Cardiac muscle cell (in vitro differentiated cells and primary cell): ENCODE measurements at places on chromosomes 13 and 19.

- no peak for DNase-seq
Measured at GRCh38 chr13:36356058-36356457, 9.9 kb upstream of the SPART start.

DNA sequence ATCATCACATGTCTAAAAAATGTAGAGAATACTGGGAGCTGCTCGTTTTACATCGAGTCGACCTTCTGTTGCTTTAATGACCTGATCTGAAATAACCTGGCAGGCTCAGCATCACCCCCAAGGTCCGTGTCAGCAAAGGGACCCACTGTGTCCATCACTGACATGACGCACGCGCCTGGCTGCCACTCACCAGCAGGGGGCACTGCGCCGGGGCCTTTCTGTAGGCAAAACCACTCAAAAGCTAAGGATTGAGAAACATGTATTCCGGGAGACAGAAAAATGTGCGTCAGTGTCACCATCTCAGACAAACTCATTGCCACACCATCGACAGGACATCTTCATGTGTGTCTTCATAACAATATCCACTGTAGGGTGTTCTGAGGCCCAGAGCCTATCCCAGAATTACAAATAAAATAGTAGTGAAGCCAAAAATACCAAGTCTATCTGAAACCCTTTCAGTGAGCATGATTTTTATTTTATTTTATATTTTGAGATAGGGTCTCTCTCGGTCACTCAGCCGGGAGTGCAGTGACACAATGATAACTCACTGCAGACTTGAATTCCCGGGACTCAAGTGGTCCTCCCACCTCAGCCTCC lies 130.3 kb upstream of the LSM14A start:
- peak; percentile 63 for DNase-seq

DNA sequence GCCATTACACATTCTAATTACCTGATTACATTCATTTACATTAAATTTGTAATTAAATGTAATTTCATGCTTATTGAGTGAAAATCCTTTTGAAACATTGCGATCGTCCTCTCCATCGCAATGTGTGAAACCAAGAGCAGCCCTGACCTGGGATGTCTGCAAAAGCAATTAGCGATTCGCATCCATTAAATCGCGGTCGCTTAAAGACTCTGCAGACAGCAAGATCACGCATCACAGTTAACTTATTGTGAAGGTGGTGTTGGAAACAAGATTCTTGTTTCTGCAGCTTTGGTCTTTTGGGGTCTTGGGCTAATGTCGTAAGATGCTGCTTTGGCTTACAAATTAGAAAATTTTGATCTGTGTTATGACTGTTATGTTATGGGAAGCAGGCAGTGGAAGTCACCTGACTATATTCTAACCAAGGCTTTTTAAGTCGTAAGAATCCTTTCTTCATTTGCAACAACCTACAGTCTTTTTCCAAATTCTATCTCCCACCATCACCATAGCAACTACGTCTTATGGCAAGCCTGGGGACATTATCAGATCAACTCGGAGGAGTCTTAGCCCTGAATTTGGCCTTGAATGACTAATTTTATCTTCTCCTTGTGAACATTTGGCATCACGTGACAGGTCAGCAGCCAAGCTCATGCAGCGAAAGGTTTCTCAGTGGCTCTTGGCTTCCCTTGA lies 142.8 kb upstream of the SOX1 start:
- DNase-seq, result no peak

- no peak for DNase-seq
Measured at GRCh38 chr19:8835446-8835845, 3.3 kb downstream of the MBD3L1 start.

DNA sequence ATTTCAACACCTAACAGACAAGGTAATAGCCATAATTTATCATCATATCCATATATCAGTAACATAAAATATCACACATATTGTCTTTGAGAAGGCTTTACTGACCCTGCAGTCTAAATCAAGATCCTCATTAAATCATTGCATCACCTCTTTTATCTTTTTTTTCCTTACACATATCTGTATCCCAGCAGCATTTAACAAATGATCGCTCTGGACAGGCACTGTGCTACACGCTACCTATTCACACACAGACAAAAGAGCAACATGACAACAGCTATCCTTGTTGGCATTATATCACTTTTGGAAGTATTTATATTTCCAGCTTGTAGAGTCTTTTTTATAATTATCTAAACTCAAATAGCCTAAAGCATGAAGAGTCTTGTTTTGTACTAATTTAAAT lies 73.3 kb upstream of the NBEA start:
- no peak for DNase-seq

- peak; percentile 91 for DNase-seq
Measured at GRCh38 chr19:6103217-6103644, 7.1 kb downstream of the RFX2 start.

DNA sequence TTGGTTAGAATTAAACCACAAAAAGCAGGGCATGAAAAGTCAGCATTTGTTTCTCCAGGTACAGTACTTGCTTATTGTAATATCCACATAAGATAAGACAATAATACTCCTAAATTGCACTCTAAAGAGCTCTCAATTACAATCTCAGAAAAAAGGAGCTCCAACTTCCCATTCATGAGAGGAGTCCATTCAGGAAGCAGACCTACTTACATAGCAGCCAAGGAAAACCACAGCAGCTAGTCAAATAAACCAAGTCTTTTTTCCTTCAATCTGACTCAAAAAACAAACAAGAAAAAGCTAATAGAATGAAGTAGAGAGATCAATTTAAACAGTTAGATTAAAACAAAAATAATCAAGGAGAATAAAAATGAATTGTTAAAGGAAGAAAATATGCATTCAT lies 885.2 kb upstream of the SLITRK6 start:
- DNase-seq, result no peak

DNA sequence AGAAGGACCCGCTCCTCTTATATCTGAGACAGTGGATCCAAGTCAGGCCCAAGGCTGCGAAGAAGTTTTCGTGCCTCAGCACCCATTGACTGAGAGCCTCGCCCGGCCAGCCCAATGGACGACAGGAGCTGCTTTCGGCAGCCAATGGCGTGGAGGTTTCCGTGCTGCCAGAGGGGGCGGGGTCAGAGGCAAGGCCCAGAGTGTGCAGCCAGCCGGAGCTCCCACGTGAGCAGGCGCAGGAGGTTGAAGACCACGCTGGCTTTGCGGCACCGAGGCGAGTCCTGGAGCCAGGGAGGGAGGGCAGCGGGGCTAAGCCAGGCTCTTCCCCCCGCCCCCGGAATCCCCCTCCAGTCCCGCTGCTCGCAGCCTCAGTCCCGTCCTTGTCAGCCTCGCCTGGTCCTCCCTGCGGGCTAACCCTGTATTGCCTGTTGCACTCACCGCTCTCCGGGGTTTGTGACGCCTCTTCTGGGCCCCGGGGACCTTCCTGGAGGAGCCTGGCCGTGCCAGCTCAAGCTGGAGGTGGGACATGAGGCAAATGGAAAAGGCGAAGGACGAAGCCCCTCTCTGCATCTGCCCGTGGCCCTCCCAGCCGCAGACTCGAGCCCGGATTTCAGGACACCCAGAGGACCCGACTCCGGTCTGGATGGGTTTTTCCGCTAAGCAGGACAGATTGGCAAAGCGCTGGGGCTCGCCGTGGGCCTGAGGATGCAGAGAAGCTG lies 1.5 kb downstream of the IFNL4 start:
- no peak for DNase-seq

GRCh38 chr19:30780032-30780431 lies 407.8 kb downstream of the ZNF536 start:
- no peak for DNase-seq

DNA sequence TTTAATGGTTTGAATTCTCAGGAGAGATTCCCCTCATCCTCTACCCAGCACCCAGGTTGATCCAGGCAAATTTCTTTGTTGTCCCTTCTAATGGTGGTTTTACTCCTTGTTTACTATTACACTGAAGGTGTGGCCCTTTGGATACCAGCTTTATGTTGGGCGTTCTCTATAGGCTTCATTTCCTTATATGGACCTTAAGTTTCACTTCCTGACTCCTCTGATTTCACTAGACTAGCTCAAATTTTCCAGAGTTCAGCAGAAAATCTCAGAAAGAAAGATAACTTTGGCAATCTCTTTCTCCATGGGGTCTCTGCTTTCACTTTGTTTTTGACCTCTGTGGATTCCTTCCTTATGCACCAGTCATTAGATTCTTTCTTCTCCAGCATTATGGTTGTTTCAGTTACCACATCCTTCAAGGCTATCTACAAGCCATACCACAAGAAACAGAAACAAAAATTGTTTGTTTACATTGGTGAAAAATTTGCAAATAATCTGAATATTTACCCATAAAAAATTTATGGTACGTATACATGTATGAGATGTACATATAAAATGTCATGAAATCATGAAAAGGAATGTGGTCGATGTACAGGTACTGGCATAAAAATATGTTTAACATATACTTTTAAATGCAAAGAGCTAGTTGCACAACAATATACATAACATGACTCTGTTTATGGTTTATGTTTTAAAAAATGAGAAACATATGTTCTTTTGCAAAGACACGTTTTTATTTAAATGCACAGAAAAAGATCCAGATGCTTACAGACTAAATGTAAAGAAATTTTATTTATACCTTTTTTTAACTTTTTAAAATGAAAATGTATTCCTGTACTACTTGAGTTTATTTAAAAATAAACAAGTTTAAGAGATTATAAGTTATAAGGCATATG lies 212.6 kb downstream of the LACC1 start:
- DNase-seq, result no peak

DNA sequence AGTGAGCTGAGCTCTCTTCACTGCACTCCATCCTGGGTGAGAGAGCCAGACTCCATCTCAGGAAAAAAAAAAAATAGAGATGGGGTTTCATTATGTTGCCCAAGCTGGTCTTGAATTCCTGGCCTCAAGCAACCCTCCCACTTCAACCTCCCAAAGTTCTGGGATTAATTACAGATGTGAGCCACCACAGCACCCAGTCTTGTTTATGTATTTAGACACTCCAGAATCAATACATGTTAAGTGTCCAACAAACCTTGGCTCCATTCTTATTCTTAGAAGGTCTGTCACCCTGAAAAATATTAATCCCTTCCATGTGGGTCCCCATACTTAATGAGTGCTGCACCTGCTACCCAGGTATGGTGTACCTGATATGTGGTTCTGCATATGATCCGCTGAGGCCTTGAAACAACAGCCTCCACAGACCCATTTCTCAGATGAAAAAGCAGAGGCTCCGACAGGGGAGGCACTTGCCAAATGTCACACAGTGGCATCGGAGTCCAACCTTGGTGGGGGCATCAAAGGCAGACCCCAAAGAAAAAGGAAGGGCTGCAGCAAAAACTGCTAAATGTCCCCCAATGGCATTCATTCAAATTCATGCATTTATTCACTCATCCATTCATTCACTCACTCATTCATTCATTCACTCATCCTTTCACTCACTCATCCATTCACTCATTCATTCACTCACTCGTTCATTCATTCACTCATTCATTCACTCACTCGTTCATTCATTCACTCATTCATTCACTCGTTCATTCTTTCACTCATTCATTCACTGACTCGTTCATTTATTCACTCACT lies 16.7 kb downstream of the TICAM1 start:
- no peak for DNase-seq
